HEK293T (cell line): ENCODE measurements at places on chromosomes 11 and 22.

- DNase-seq = peak; percentile 62
These were observed 33.7 kb upstream of the PRR5 start for GRCh38 chr22:44668190-44668885.

- no peak for DNase-seq
These were observed 39.6 kb downstream of the NARS2 start for GRCh38 chr11:78535027-78535426.

- DNase-seq = no peak
These were observed 36.5 kb upstream of the DNAJB13 start for GRCh38 chr11:73914284-73914683.

DNA sequence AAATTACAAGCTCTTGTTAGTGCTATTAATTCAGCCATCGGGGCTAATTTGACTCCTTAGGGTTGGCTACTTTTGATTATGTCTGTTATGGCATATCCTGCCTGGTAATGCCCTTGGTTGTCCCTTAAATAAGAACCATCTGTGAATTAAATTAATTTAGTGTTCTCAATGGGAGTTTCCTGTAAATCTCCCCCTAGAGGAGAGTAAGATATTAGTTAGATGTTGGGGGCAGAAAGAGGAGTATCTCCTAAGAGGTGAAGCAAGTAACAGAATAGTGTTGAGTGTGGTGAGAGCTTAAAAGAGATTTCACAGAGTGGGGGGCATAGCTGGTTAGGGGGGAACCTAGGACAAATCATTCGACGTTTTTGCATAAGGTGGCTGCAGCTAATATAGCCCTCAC lies 1126.9 kb downstream of the JRKL start:
- no peak for DNase-seq
